HCT116 (cell line): ENCODE measurements at places on chromosomes 13 and 19. TPM values are rescaled to one million over a fixed set of nuclear protein-coding genes. Genes with fewer than 3 reads are reported as not detected.

NCR1 gene
- not detected for total RNA-seq

SPIB gene
- 0.96 TPM for total RNA-seq

TRIM28 gene
- 908 TPM for total RNA-seq

FFAR2 gene
- total RNA-seq = not detected

FCHO1 gene
- total RNA-seq = 28.1 TPM

CYP4F22 gene
- 4.9 TPM for total RNA-seq
